ENCODE measurements at places on chromosomes 11 and 22.

DNA sequence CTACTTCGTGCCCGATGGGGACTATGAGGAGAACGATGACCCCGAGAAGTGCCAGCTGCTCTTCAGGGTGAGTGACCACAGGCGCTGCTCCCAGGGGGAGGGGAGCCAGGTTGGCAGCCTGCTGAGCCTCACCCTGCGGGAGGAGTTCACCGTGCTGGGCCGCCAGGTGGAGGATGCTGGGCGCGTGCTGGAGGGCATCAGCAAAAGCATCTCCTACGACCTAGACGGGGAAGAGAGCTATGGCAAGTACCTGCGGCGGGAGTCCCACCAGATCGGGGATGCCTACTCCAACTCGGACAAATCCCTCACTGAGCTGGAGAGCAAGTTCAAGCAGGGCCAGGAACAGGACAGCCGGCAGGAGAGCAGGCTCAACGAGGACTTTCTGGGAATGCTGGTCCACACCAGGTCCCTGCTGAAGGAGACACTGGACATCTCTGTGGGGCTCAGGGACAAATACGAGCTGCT is 751 bp downstream of the FIBIN start:
- DNase-seq: no peak

GRCh38 chr11:72069787-72070251 is 10.5 kb downstream of the NUMA1 start:
- no peak for DNase-seq

DNA sequence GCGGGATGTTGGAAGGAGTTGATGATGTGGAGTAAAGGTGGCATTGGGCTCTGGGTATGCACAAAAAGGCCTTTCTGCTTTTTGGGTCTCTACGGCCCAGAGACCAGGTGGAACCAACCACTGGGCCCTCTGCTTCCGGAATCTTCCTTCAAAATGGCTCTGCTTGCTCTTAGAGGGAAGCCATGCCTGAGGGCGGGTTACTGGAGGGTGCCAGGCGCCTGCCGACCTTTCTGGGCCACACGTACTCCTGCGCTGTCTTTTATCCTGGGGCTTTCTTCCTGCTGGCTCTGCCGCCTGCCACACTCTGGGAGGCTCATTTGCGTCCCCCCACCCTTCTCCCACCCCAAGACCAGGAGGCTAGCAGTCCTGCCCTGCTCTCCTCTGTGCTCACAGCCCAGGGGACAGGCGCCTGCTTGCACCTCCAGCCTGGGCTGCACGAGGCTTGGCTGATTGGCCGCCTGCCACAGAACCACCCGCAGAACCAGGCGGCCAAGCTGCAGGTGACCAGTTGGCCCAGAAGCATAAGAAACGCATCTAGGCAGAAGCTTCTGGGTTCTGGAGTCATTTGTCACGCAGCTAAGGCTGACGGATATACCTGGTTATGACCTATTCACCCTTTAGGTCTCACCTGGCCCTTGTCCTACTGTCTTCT is 536.9 kb downstream of the TBC1D22A start:
- no peak for DNase-seq

GRCh38 chr11:62142921-62143320 is 19.1 kb downstream of the INCENP start:
- no peak for DNase-seq

DNA sequence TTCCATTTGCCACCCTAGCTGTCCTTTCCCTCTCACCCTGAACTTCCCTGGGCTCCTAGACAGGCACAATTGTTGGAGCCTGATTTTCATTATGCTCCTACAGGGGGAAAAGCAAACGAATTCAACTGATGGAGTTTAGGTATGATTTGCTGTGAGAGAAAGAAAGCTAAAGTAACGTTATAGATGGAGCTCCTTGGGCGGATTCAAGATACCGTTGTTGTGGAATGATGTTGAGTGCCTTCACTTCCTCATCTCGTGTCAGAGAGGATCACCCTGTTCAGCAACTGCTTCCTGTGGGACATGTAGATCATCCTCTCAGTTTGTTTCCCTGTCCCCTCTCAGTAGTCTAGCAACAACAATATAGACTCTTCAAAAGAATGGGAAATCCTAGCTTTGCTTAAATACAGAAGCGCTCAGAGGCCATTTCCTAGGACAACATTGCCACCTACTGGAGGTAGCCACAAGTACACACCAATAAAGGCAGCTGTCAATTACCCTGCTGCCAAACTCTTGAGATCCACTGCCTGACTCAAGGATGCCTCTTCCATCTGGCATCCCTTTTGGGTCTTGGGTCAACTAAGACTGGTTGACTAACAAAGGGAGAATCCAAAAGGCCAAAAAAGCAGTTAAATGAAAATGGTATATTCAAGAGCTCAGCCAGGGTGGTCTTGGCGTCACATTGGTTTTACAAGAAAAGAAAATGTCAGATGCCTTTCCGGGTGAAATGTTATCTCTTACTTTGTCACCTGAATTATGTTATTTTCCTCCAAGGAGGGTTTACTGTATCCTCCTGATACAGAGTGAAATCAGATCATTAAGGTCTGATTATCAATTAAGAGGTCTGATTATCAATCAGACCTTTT is 13.5 kb upstream of the DTX4 start:
- DNase-seq: peak; percentile 18

- DNase-seq: no peak
Observed at GRCh38 chr11:112318184-112318591, 57.5 kb upstream of the PLET1 start.

DNA sequence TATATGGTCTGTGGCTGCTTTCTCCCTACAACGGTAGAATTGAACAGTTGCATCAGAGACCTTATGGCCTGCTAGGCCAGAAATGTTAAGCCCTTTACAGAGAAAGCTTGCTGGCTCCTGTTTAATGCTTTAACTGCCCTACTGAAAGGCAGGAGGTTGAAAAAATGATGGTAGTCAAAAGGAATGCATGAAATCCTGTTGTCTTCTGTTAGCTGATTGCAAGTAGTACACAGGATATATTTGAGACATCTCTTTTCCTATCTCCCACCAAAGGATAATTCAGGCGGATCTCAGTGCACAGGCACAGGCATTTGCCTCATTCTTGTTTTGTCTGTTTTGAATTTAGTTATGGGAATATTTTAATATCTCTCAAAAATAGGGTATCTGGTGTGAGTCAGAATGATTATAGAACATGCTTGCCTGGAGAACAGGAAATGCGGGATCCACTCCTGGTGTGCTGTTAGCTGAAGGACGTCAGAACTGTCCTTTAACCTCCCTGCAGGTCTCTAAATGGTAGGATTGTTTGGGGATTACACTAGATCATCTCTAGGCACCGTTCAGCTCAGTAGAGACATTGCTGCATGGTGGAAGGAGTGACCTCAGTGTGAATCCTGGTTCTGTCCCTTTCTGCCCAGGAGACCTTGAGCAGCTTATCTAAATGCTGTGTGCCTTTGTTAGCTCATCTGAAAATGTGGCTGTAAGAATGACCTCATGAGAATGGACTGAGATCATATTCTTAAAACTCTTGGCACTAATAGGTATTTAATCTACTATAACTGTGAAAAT is 49.5 kb downstream of the PACS1 start:
- no peak for DNase-seq

GRCh38 chr11:125312812-125313211 is 148.3 kb downstream of the PKNOX2 start:
- no peak for DNase-seq
